ENCODE measurements at places on chromosomes 6 and 20.

DNA sequence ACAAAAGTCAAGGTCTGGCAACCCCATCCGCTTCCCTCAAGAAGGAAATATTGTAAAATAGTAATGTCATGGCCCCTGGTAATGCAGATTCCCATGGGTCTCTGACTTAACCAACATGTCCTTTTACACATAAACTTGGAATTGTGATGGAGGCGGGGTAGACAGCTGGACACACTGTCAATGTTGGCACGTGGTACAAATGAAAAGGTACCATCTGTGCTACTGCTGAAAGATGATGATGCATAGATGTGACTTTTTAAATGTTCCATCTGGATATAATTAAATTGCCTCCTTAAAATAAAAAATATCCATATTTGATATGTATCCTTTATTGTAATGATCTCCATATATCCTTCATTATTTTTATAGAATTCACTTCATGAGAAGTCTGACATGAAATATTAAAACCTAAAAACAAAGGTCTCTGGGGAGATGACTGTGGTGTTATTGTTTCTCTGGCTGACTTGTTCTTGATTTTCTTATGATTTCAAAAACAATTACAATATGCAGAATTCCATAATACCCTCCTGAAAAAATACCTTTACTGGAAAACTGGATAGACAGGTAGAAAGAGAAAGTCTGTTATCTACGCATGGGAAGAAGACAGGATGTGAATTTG, 104.5 kb downstream of the MKKS start:
- no peak for DNase-seq

GRCh38 chr6:28710466-28711191, 184.9 kb downstream of the GPX5 start:
- DNase-seq, result no peak

- no peak for DNase-seq
Measured at GRCh38 chr6:90383196-90383822, 86.7 kb upstream of the BACH2 start.

GRCh38 chr6:97030431-97030830, 105.9 kb downstream of the KLHL32 start:
- no peak for DNase-seq

DNA sequence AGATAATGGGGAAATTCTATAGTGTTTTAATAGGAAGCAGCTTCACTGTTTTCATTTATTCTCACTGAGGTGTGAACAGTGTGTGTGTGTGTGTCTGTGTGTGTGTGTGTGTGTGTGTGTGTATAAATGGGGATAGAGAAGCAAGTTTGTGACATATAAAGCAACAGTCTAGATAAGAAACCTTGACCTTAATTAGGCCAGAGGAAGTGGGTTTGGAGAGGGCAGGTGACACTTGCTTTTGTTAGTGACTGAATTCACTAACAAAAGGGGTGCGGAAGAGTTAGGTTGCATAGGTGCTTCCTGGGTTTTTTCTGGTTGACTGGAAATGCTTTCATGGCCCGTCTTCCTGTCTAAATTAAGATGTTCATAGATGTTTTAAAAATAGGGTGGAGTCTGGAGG, 515.7 kb upstream of the FLRT3 start:
- no peak for DNase-seq

- DNase-seq, result peak; percentile 13
Measured at GRCh38 chr6:39214846-39215639, 14.2 kb downstream of the KCNK5 start.

GRCh38 chr20:12409501-12409900, 491.8 kb downstream of the BTBD3 start:
- no peak for DNase-seq

GRCh38 chr6:91497770-91498169, 910.9 kb upstream of the MAP3K7 start:
- DNase-seq, result no peak

- peak; percentile 77 for DNase-seq
Measured at GRCh38 chr6:167141667-167142432, 15.9 kb downstream of the GPR31 start.

GRCh38 chr6:17831135-17831534, 124.4 kb upstream of the NUP153 start:
- peak; percentile 88 for DNase-seq

DNA sequence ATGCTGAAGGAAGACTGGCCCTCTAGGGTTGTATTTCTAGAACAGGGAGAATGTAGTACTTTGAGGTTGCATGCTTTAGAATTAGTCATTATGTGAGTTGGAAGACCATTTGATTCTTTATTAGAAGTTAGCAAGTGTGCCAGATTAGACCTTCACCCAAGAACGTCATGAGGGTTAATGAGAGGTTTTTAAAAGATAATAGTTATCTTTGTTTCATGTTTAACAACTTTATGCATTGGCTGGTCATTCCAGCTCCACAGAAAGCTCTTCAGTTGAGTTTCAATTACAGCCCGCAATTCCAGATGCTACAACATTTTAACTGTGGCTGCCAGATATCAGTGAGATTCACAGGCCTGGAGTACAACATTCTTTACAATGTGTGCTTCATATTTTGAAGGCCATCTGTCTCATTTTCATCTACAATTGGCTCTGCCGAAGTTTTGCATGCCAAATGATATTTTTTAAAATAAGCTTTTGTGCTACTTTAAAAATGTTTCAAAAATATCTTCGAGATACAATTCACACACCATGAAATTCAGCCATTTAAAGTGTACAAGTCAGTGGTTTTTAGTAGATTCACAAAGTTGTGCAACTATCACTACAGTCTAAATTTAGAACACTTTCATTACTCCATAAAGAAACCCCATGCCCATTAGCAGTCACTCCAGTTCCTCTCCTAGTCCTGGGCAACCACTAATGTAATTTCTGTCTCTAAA, 61.1 kb upstream of the FBXO30 start:
- DNase-seq, result no peak

- no peak for DNase-seq
Measured at GRCh38 chr6:34992376-34992775, 103.3 kb downstream of the ANKS1A start.

GRCh38 chr20:35830264-35830663, 58.4 kb downstream of the PHF20 start:
- no peak for DNase-seq

DNA sequence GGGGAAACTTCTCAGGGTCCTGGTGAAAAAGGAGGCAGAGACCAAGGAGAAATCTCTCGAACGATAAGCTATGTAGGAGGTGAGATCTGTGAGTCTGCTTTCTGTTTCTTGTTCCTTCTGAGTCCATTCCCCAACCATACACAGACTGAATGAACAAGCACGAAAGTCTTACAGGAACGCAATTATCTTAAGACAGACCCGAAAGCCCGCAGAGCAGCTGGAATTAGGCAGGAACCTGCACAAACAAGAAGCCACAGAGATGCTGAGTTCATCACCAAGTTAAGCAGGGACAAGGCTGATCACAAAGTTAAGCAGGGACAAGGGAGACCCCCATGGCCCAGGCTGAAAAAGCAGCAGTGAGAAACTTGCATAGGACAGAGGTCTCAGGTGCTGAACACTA, 21.4 kb upstream of the NELFCD start:
- DNase-seq, result no peak

- peak; percentile 96 for DNase-seq
Measured at GRCh38 chr6:26473758-26474438, 16.1 kb downstream of the BTN2A1 start.

DNA sequence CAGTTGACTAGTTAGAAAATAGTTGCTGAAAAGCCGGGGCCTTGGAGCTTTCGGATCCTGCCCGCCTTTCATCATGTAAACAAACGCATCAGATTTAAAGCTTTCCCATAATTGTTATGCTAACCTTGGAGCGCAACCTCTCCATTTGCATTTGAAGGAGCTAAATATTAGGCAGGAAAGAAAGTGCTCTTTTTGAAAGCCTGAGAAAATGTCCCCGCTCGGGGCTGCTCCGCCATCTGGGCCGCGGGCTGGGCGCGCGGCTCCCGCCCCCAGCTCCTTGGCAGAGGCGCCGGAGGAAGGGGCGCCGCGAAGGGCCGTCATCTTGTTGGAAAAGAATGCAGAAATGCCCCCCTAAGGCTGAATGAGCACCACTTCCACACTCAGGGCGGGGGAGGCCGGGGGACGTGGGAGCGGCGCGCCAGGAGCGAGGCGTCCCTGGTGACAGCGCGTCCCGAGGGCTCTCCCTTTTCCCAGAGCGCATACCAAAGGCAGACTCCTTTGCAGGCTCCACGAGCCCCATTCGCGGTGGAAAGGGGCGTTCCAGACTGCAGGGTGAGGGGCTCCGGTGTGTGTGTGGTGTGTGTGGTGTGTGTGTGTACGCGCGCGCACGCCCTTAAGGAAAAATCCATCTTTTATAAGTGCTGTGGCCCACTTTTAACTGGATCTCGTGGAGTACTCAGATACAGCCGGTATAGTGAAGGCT, 145.6 kb upstream of the ID4 start:
- DNase-seq, result peak; percentile 56

DNA sequence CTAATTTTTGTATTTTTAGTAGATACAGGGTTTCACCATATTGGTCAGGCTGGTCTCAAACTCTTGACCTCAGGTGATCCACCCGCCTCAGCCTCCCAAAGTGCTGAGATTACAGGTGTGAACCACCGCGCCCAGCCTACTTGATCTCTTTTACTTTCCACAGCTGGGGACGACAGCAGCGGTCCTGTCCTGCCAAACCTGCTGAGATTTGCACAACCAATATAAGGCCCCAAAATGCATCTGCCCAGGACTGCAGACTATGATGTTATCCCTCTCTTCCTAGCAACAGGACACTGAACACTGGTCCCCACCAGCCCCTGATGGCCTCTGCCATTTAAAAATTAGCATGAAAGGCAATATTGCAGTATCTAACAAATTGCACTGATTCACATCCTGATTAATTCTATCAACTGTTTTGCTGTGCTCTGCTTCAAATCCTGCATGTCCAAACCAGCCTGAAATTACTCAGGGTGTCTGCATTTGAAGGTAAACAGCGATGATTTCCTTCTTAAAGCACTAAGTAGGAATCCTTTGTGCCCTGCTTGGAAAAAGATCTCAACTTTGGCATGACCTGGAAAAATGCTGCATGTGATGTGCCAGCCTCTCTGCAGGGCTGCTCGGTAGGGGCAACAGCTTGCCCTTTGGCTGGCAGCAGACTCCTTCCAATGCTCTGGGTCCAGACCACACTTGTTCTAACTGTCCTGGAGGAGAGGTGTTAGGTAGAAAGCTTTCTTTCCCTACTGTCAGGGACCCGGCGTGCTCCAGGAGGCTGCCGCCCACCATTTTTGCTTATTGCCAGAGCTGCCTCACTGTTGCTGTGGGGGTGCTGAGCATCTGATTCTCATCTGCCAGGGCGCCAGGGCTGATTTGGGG, 27.4 kb upstream of the PXDC1 start:
- DNase-seq, result no peak

Measured in astrocyte of the hippocampus (primary cell).